Occipital lobe (tissue), 3 donors: ENCODE measurements at places on chromosomes 6 and 20.

DNA sequence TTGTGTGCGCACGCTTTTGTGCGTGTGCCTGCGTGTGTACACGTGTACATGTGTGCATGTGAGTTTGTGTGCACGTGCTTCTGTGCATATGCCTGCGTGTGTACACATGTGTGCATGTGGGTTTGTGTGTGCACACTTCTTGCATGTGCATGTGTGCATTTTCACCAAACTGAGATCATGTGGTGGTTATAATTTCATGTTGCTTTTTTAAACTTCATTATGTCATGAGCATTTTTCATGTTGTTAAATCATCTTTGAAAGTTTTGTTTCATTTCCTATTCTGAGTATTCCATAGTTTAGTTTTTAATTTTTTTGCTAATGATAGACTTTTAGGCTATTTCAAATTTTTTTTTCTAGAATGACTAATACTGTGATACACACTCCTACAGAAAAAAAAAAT, 6.4 kb upstream of the CST3 start:
- DNase-seq: no peak

GRCh38 chr6:166237617-166238016, 70.0 kb upstream of the TBXT start:
- no peak for DNase-seq

- DNase-seq: peak; percentile 23
Measured at GRCh38 chr20:13221673-13222318, 722 bp downstream of the ISM1 start.

GRCh38 chr20:58375759-58376352, 13.2 kb upstream of the VAPB start:
- DNase-seq: no peak

DNA sequence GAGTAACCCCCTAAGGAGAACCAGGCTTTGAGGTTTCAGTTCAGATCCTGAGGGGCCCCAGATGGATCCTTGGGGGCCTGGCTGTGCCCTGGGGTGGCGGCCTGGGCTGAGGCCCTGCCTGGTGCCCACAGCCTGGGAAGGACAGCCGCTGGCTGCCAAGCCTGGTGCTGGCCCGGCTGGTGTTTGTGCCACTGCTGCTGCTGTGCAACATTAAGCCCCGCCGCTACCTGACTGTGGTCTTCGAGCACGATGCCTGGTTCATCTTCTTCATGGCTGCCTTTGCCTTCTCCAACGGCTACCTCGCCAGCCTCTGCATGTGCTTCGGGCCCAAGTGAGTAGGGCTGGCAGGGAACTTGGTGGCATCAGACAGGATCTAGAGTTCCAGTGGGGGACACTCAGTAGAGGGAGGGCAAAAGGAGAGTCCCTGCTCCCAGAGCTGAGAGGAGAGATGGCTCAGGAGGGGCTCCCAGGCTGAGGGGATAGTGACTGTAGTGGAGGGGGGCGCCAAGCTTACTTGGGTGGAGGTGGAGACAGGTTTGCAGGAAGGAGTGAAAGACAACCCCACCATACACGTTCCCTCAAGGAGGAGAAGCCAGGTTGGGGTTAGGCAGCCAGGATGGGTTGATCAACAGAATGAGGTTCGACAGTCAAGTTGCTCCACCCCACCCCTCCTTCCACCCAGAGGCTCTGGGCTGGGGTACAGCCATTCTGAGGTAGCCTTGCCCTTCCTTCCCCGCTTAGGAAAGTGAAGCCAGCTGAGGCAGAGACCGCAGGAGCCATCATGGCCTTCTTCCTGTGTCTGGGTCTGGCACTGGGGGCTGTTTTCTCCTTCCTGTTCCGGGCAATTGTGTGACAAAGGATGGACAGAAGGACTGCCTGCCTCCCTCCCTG, 9.5 kb downstream of the SLC29A1 start:
- no peak for DNase-seq

DNA sequence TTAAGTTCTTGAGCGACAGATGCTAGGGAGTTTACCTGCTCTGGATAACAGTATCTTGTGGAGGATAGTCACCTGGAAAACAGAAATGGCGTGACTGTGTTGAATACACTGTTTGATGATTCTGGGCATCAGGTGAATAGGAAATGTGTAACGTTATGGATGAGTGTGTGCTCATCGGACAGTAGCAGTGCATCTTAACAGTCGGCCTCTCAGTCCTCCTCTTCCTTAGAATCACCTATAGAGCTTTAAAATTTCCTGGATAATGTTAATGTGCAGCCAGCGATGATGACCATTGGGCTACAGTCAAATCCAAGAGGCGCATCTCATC, 217.7 kb downstream of the OR2B2 start:
- DNase-seq: no peak

GRCh38 chr20:25229486-25230165, 18.3 kb upstream of the PYGB start:
- no peak for DNase-seq
